ENCODE measurements at places on chromosomes 3 and 15.

DNA sequence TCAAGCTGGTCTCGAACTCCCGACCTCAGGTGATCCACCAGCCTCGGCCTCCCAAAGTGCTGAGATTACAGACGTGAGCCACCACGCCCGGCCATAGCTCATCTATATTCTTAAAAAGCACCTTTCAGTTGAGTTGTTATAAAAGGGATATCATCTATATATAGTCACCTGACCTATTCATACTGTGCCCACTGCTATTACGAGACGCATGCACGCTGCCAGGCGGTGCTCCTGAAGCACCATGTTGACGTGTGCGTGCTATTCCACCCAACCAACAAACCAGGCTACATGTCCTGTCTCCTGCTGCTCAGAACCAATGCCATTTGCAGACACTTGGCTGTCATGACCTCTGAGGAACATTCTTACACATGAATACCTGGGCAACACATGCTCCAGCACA, 17.6 kb downstream of the CYFIP1 start:
- DNase-seq, result no peak

DNA sequence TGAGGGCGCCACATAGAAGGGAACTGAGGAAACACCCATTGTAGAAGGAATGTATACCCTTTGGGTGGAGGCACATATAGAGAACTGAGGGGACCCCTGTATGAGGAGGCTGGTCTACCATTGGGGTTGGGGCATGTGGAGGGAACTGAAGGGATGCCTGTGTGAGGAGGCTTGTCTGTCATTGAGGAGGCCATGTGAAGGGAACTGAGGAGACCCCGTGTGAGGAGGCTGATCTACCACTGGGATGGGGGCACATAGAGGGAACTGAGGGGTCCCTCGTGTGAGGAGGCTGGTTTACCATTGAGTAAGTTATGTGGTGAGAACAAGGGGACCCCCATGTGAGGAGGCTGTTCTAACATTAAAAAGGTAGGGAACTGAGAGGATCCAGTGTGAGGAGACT, 156.1 kb downstream of the FBLN2 start:
- no peak for DNase-seq

GRCh38 chr3:140270329-140270728, 335.3 kb downstream of the CLSTN2 start:
- DNase-seq, result no peak

- no peak for DNase-seq
These were observed 150.7 kb upstream of the TLE3 start for GRCh38 chr15:70248116-70249025.

GRCh38 chr3:146072824-146073223, 88.2 kb downstream of the PLOD2 start:
- no peak for DNase-seq

DNA sequence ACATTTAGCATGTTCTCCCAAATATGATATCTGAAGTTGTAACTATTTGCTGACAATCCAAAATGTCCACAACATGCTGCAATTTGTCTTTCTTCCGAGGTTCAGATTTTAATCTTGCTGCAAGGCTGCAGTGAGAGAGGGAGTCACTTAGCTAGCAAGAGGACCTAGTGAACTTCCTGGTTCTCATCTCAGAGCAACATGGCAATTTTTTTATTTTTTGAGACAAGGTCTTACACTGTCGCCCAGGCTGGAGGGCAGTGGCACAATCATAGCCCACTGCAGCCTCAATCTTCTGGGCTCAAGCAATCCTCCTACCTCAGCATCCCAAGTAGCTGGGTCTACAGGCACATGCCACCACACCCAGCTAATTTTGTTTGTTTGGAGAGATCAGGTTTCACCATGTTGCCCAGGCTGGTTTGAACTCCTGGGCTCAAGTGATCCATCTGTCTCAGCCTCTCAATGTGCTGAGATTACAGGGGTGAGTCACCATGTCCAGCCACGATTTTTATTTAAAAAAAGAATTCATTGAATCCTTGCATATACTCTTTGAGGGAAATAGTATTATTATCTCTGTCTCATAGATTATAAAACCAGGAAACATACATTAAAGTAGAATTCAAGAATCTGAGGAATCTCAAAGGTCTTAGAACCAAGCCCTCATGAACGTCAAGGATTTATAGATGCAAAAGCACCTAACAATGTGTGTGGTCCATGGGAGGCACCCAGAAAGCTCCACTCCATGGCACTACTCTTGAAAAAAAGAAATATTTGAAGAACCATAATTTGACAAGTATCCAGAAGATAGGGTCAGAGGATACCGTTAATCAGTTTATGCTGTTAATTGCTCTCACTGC, 9.1 kb downstream of the HDC start:
- DNase-seq, result no peak

DNA sequence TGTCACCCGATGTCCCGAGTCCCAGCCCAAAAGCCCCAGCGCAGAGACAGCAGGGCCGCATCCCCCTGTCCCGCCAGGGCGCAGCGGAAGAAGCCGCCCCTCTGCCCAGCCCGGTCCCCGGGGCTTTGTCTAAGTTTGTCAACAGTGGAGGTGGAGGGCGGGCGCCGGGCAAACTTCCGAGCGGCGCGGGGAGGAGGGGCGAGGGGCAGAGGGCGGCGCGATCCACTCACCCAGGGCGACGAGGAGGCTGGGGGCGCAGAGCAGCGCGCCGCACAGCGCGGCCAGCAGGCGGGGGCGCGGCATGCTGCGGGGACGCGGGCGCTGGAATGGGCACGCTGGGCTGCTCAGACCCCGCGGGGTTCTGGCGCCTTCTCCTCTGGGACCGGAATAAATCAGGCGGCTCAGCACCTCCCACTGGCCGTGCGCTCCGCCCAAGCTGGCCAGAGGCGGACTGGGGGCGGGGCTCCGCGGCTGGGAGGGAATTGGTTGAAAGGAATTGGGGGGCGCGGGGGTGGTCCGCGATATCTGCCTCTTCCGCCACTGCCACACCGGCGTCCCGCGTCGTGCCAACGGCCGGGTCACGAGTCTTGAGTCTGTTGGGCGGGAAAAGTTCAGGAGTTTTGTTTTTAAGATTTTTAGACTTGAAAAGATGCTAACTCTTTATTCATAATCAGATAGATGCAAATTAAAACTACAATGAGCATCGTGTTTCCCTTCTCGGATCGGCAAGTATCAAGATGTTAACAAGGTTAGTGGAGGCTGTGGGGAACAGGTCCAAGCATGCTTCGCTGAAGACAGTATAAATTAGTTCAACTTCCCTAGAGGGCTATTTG, at the start of gene MFGE8:
TSS of gene MFGE8 (minus strand) at position 363 of the 833 bp plus-strand sequence. CDS start at position 303, 60 bp downstream.
- peak; percentile 38 for DNase-seq

DNA sequence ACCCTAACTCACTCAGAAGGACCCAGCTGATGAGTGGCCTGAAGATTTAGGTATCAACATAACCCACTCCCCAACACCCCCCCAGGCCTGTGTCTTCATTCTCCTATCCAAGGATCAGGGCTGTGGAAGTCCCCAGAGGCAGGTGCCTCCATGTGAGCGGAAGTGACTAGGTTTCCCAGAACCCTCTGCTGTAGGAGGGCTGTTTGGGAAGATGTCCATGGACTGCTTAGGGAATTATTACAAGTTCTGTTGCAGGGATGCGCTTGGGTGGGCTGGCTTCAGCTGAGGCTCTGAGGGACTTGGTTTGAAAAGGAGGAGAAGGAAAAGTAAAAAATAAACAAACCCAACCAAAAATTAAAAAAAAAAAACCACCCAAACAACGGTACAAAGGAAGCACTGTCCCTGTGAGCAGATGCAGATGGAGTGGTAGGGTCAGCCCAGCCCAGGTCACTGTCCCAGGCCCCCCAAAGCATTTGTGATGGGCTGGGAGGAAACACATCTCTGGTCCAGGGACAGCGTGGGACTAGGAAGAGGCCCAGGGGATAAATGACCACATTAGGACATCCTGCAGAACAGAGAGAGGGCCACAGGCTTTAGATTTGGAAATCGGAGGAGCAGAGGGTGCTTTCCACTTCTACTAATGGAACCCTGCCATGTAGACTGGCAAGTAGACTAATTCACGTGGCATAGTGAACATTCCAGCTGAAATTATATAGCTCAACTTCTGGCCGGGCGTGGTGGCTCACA, 12.2 kb upstream of the APOD start:
- DNase-seq, result no peak

DNA sequence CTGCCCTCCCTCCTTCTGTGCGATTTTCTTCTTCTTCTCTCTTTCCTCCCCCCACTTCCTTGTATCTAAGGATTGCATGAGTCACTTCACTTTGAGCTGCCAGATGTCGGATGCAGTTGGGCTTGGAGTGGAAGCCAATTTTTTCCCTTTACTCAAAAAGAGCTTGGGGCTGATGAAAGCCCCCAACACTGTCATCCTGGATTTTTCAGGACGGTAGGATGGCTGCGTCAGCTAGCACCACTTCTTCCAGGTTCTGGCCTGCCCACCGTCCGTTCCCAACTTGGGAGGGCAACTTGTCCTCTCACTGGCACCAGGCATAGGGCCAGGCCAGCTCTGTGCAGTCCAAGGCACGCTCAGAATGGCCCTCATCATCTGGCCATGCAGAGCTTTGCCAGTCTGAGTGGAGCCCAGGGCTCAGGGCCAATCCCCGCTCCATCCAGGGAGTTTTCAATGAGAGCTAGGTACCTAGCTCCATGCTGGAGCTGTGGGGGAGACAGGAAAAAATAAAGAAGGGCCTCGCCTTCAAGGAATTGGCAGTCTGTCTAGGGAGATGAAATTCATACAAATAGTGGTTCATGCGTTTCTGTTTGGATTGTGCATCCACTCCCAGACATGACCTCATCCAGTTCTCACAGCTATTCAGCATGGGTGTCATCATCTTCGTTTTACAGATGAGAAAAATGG, 47.7 kb upstream of the INSYN1 start:
- no peak for DNase-seq

DNA sequence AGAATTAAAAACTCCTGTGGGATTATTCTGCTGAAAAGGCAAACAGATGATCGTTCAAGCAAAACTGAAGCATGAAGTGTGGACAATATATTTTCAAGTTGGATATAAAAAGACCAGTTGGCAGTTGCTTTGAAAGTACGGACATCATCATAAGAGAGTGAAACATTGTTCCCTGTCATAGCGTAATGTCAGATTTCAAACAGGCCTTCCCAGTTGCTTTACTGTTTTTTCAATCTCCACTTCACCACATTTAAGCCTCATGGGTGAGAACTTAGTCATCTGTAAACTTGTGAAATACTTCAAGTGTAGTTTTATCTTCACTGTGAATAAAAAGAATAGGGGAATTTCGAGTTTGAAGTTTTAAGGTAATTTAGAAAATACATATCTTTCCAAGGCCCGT, 435.1 kb upstream of the CNTN3 start:
- no peak for DNase-seq

GRCh38 chr3:137171834-137172603, 214.2 kb downstream of the IL20RB start:
- DNase-seq, result no peak

DNA sequence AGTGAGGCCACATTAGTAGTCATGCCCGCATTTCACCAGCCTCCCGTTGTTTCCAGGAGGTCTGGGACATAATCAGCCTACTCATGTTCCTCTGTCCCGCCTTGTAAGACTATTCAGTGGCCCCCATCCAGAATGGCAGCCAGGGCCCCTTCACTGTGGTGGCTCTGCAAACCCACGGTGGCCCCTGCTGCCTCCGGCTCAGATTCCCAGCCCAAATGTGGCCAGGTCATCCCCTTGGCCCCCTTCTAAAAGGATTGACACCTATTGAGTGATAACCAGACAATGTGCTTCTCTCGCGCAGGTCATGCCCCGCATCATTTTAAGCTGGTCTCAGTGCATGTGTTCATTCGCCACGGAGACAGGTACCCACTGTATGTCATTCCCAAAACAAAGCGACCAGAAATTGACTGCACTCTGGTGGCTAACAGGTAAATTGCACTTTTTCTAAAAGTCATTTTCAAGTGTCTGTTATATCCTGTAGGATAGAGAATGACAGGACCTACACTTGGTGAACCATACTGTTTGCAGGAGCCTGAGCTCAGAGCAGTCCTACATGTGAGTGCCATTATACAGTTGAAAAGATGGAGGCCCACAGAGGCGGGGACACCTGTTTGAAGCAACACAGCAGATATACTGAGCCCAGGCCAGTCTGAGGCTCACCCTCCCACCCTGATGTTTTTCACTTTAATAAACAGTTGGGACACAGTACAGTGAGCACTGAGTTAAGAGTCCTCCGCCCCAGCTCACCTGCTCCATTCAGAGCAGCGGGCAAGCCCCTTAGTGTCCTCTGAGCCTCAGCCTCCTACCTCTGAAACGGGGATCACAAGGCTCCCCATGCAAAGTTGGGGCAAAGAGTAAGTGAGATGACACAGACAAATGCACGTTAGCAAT, 47.7 kb downstream of the PXYLP1 start:
- no peak for DNase-seq

DNA sequence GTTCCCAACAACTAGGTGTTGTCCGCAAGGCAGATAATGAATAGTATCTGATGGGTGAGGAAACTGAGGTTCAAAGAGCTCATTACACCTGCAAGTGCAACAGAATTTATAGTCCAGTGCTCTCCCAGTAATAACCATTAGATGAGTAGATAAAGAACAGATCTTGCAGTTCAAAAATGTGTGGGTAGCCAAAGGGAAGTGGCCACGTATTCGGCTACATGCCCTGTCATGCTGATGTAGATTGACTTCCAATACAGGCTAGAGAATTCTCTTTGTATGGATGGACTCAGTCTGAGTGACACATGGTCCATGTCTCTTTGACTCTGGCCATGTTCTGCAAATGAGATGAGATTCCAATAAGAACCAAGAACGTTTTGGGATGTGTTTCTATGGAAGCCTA, 187.9 kb upstream of the LPP start:
- no peak for DNase-seq

DNA sequence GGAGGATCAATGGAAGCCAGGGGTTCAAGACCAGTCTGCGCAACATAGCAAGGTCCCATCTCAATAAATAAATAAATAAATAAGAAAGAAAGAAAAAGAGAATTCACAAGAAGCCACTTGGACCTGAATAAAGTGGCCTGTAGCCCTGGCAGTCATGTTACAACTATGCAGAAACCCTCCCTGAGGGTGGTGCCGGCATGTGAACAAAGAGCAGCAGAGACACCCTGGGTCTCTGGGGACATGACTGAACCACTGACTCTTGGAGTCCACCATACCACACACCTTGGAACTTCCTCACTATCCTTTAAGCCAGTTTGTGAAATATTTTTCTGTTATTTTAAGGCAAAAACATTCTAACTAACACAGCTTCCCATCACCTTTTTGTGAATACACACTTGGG, 93.0 kb downstream of the MEIS2 start:
- DNase-seq, result no peak
